ENCODE measurements at places on chromosomes 1 and 21. TPM values are rescaled to one million over a fixed set of nuclear protein-coding genes. Genes with fewer than 3 reads are reported as not detected.

FMO2 gene
- total RNA-seq, result not detected

RPTN gene
- not detected for total RNA-seq

IL10 gene
- not detected for total RNA-seq

KDF1 gene
- total RNA-seq, result not detected

PCP4 gene
- not detected for total RNA-seq

- DNase-seq, result peak; percentile 90
Observed at GRCh38 chr1:115829023-115829674, 11.8 kb downstream of the NHLH2 start.

- DNase-seq, result no peak
Observed at GRCh38 chr1:61782771-61783170, 40.5 kb downstream of the PATJ start.

GRCh38 chr1:43451701-43452532 lies 1.8 kb downstream of the HYI start:
- DNase-seq, result no peak

DNA sequence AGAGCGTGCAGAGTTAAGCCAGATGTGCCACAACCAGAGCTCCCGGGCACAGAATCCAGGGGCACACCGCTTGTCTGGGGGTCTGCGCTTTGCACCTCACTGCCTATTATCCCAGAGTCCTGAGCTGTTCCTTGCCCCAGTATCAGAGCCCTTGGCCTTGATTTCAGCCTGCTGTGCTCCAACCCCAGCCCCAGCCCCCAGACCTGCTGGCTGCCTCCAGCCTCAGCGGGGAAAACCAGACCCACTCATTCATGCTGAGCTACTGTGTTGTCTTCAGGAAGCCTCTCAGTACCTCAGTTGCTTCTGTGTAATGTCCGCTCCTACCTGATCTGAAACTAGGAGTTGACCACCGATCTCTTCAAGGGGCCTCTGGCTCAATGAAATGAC lies 1.1 kb downstream of the IKBKE start:
- no peak for DNase-seq

DNA sequence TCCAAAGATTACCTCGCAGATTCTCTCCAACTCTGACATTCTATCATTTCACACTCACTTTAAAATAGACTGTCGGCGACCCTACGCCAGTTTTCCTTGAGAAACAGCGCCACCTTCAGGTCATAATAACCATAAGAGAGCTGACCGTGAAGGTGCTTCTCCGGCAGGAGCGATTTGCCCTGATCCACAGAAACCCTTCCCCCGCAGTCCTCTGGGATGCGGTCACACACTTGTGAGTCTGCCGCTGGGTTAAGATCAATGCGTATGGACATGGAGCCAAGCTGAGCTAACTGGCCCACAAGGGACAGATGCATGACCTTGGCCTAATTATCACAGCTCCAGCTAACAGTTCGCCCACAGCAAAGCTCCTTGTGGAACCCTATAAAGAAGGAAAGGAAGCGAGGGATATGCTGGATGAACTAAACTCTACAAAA lies 32.8 kb upstream of the IFNAR2 start:
- DNase-seq, result peak; percentile 70

DNA sequence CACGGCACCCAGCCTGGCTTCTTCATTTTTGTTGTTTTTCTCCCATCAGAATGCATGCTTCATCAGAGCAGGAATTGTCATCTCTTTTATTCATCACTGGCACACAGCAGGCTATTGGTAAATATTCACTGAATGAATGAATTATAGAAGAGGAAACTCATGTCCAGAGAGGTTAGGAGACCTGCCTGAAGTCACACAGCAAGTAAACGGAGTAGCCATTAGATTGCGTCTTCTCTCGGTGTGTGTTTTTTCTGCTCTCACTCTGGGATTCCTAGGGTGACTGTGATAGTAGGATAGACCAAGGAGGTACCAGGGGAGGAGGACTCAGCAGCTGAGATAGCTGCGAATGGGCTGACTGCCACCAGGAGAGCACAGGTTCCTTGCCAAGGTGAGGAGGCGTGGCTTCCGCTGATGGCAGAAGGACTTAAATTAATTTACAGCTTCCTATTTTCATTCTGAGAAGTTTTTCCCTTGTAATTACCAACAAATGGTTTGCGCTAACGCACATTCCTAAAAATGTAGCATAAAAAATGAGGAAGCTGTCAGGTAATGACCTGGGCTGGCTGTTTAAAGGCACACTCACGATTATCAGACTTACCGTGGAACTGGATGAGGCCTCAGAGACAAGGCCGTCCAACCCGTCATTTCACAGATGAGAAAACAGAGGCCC lies 4.5 kb upstream of the NCMAP start:
- no peak for DNase-seq

- no peak for DNase-seq
Observed at GRCh38 chr1:198359024-198359653, 181.3 kb downstream of the ATP6V1G3 start.

- DNase-seq, result no peak
Observed at GRCh38 chr1:223662943-223663342, 2.6 kb downstream of the CAPN8 start.

GRCh38 chr1:196056966-196057365 lies 551.3 kb downstream of the KCNT2 start:
- no peak for DNase-seq

DNA sequence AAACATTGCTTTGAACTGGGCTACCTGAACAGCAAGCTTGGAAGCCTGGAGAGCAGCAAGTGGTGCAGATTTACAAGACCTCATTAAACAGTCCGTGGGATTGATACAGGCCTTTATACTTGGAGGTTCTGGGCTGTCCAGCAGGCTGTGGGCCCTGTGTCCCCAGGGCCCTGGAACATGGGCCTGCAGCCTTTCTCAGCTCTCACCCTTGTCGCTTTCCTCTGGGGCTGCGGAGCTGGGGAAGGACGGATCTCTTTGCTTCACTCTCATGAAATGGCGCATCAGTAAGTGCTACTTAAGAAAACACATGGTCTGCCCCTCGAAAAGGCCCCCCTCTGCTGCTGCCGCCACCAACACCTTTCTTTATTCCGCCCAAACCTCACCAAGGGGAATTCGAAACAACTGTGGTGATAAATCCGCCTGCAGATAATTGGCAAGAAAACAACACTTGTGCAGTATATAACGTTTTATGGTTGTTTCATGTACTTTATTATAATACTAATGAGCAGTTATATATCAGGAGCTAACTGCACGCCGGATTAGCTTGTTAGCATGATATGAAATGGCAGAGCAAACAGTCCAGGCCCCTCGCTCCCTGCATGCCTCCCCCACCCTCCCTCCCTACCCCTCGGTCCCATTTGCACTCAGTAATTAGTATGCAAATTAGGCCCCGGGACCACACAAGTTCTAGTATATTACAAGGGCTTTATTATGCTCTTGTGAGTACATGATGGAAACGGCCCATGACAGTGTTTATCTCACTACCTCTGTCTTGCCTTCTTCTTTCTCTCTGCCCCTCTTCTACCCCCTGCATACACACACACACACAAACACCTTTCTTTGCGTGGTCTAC lies 131.5 kb downstream of the RNF220 start:
- no peak for DNase-seq

- DNase-seq, result no peak
Observed at GRCh38 chr1:18347559-18347958, 133.2 kb upstream of the KLHDC7A start.

DNA sequence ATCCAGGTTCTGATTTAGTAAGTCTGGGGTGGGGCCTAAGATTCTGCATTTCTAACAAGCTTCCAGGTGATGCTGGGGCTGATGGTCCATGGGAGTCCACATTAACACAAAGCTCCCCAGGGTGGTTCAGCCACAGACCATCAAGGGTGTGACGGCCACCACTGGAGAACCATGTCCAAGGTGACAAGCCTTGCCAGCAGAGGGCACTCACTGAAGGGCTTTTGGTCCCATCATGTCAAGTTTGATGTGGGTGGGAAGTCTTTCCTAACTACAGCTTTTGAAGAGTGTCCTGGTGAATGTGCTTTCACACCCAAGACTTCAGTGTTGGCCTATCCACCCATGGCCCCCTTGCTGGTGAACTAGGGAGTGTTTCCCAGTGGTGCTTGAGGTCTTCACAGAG lies 67.1 kb downstream of the UBE2T start:
- DNase-seq, result peak; percentile 51

DNA sequence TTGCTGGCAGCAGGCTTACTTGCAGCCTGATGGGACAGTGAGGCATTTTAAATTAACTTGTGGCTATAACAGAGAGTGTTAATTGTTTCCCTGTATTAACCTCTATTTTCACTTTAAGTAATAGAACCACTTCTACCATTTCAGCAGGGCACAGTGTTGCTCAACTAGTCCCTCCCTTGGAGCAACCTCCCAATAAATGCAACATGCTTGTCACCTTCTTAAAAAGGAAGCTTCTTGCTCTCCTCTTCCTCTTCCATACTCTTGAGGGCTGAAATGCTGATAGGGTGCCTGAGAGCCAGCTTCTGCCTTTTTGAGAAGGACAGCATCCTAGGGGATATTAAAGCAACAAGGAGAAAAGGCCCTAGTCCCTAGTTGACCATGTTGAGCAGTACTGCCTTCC lies 52.1 kb downstream of the C4BPA start:
- DNase-seq, result no peak

DNA sequence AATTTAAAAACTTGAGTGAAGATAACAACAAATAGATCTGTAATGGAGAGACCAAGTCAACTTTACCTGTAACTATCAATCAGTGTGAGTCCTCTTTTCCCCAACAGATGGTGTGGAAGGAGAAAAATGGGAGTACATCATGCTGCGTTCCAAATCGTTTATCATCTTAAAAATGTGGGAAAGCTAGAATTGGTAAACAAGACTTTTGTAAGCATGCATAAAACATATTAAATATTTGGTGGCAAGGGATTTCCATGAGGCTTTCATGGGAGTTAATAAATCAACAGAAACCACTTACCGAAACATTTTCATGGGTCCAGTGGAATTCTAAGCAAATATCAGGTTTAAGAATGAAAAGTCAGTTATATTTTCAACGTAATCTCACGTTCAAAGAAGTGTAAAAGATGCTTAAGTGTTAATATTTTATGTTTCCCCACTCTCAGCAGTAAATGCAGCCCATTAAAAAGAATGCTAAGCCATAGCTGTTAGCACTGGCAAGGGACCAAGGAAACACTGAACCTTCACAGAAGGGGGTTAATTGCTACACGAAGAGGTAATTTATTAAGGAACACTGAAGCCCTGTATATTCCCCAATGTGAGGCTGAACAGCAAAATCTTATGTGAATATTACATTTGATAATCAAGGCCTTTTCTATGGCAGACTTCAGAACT lies 117.0 kb downstream of the ZC3H11B start:
- no peak for DNase-seq

- no peak for DNase-seq
Observed at GRCh38 chr1:26771285-26771642, 16.5 kb upstream of the PIGV start.

GRCh38 chr1:223819730-223820514 lies 25.8 kb downstream of the TP53BP2 start:
- peak; percentile 59 for DNase-seq

GRCh38 chr1:183139281-183139942 lies 46.7 kb upstream of the LAMC2 start:
- peak; percentile 24 for DNase-seq
